ENCODE measurements at places on chromosomes 1 and 21. TPM values are rescaled to one million over a fixed set of nuclear protein-coding genes. Genes with fewer than 3 reads are reported as not detected.
A peak's percentile ranks its signal among the peaks of the same experiment; 100 is the strongest.

Gene MEX3A
- 24.8 TPM for polyA plus RNA-seq

- H3K36me3 ChIP-seq, result no peaks in the 10 kb centered on the region
- H3K4me1 ChIP-seq, result no peaks in the 10 kb centered on the region
- H3K27me3 ChIP-seq, result peaks cover 10% of the 10 kb centered on the region
- H3K4me3 ChIP-seq, result peak overlapping the region; percentile 47
These were observed 832 bp downstream of the PLPPR4 start for GRCh38 chr1:99265124-99265523.

GRCh38 chr1:7430047-7430608 lies 341.0 kb upstream of the VAMP3 start:
- no peaks in the 10 kb centered on the region for H3K36me3 ChIP-seq
- H3K4me1 ChIP-seq, result peaks cover 3% of the 10 kb centered on the region
- no peaks in the 10 kb centered on the region for H3K27me3 ChIP-seq

Gene GNG4
- polyA plus RNA-seq, result not detected

GRCh38 chr21:29372063-29372802 lies 73.5 kb downstream of the BACH1 start:
- H3K36me3 ChIP-seq, result no peaks in the 10 kb centered on the region
- no peak overlapping the region for H3K4me3 ChIP-seq
- H3K27me3 ChIP-seq, result no peaks in the 10 kb centered on the region
- DNase-seq, result peak; percentile 84
- H3K4me1 ChIP-seq, result no peaks in the 10 kb centered on the region

Gene C1QTNF12
- polyA plus RNA-seq, result not detected

Gene REN
- polyA plus RNA-seq, result 3.5 TPM

DNA sequence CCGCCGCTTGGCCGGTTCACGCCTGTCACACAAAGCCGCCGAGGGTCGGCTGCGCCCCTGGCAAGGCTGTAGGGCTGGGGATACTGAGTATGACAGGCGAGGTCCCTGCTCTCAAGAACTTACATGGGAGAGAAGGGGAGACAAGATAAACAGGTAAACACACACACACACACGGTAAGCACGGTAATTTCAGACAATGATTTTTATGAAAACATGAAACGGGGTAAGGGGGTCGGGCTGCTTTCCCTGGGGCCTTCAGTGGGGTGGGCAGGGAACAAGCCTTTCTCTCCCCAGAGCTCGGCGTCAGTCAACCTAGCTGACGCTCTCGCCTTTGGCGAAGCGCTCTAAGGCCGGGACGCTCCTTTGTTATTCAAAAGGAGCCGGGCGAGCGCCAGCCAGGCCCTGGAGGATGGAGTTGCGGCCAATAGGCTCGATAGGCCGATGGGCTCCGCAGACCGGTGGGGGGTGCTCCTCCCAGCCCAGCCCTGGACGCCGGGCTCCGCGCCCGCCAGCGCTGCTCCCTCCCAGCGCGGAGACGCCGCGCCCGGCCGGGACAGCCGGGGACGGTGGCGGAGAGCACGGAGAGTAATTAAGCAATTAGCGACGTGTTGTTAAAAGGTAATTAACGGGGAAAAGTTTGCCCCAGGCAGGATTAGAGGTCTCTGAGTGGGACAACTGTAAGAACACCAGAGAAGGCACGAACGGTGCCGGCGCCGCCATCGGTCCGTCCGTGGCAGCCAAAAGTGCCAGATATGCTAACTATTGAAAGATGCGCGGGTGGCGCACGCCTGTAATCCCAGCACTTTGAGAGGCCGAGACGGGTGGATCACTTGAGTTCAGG lies 950 bp upstream of the INKA2 start:
- peak; percentile 78 for DNase-seq
- H3K4me3 ChIP-seq, result peak overlapping the region; percentile 53
- peak overlapping the region; percentile 79 for H3K27ac ChIP-seq
- H3K4me1 ChIP-seq, result peaks cover 23% of the 10 kb centered on the region
- H3K36me3 ChIP-seq, result no peaks in the 10 kb centered on the region

DNA sequence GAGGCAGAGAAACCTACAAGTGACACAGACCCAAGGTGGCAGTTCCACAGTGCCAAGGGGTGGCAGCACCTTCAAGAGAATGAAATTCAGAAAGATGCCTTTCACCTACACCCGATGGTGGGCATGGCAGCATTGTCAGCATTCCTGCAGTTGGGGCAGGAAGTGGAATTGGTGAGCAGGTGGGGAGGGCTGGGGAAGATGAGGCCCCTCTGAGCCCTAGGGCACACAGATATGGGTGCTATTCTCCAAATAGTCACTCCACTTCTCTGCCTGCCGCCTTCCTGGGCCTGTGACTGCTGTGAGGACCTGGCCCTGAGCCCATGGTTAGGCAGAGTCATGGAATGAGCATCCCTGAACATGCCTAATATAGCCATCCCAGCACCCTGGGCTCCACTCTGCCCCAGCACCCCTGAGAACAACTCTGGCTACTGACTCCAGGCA lies 8.3 kb downstream of the SHISA4 start:
- peak; percentile 29 for DNase-seq
- peaks cover 13% of the 10 kb centered on the region for H3K4me1 ChIP-seq
- H3K27me3 ChIP-seq, result no peaks in the 10 kb centered on the region
- H3K36me3 ChIP-seq, result peaks cover 17% of the 10 kb centered on the region
- H3K27ac ChIP-seq, result peak overlapping the region; percentile 1
- no peak overlapping the region for H3K4me3 ChIP-seq

GRCh38 chr1:34378968-34379856 lies 202.5 kb downstream of the C1orf94 start:
- peaks cover 2% of the 10 kb centered on the region for H3K27me3 ChIP-seq
- peaks cover 4% of the 10 kb centered on the region for H3K4me1 ChIP-seq
- no peaks in the 10 kb centered on the region for H3K36me3 ChIP-seq
- H3K4me3 ChIP-seq, result no peak overlapping the region
- peak; percentile 0 for DNase-seq

- H3K27ac ChIP-seq, result no peak overlapping the region
- H3K36me3 ChIP-seq, result no peaks in the 10 kb centered on the region
- H3K27me3 ChIP-seq, result no peaks in the 10 kb centered on the region
- H3K4me3 ChIP-seq, result no peak overlapping the region
- H3K4me1 ChIP-seq, result peaks cover 11% of the 10 kb centered on the region
These were observed 205.7 kb downstream of the FOXD2 start for GRCh38 chr1:47643306-47644211.

GRCh38 chr1:15436881-15437442 lies 1.3 kb upstream of the CTRC start:
- no peak overlapping the region for H3K4me3 ChIP-seq
- no peak for DNase-seq
- no peak overlapping the region for H3K27ac ChIP-seq
- peaks cover 9% of the 10 kb centered on the region for H3K4me1 ChIP-seq

DNA sequence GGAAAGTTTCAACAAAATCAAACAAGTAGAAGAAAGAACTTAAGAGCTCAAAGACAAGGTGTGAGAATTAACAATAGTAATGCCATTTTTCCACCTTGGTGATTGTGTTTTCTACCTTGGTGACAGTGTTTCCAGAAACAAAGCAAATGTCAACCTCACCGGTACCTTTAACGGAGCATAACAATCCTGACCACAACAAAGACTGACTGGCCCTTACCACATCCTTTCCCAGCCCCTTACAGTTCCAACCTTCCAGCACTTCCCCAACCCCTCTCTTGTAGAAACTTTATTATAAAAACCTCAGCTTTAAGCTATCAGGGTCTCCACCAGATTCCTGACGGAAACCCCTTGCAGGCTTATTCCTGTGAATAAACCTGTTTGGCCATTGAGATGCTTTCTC lies 16.7 kb downstream of the STYXL2 start:
- H3K4me3 ChIP-seq, result no peak overlapping the region
- no peaks in the 10 kb centered on the region for H3K36me3 ChIP-seq
- no peak for DNase-seq
- H3K27ac ChIP-seq, result no peak overlapping the region
- H3K4me1 ChIP-seq, result peaks cover 9% of the 10 kb centered on the region

DNA sequence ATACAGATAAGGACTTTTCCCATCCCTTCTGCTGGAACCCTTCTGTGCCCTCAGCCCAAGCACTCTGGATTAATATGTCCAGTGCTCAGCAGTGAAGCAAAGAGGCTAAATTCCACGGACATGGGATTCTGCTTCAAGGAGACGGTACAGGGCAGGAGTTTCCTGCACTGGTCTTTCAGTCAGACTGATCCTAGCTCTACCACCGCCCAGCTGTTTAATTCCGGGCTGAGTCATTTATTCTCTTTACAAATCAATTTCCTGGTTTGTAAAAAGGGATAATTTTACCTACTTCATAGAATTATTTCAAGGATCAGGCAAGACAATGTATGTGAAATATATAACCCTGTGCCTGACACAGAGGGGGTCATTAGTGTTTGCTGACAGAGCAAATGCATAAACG lies 41.6 kb upstream of the NRDC start:
- no peaks in the 10 kb centered on the region for H3K4me1 ChIP-seq
- no peak for DNase-seq
- no peaks in the 10 kb centered on the region for H3K27me3 ChIP-seq
- no peak overlapping the region for H3K27ac ChIP-seq
- no peaks in the 10 kb centered on the region for H3K36me3 ChIP-seq
- no peak overlapping the region for H3K4me3 ChIP-seq

Gene VPS26C
- 33.6 TPM for polyA plus RNA-seq

DNA sequence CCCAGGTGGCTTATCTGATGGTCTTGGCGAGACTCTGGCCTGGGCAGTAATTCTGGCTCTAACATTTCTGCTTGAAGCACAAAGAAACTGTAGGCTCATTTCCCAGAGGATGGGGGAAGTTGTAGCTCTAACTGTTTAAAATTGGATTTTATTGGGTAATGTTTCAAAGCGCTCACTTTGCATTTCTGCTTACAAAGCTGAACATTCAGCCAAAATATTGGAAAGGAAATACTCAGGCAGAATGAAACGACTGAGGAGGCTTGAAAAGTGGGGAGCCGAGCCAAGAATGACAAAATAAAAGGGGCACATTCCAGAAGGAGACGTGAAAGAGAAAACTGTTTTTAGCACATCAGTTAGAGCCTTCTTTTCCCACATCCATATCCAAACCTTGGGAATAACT lies 202.6 kb downstream of the GRIK1 start:
- H3K4me3 ChIP-seq, result no peak overlapping the region
- H3K27me3 ChIP-seq, result no peaks in the 10 kb centered on the region
- H3K4me1 ChIP-seq, result no peaks in the 10 kb centered on the region
- H3K27ac ChIP-seq, result no peak overlapping the region

Gene RASAL2
- polyA plus RNA-seq, result 13.1 TPM

DNA sequence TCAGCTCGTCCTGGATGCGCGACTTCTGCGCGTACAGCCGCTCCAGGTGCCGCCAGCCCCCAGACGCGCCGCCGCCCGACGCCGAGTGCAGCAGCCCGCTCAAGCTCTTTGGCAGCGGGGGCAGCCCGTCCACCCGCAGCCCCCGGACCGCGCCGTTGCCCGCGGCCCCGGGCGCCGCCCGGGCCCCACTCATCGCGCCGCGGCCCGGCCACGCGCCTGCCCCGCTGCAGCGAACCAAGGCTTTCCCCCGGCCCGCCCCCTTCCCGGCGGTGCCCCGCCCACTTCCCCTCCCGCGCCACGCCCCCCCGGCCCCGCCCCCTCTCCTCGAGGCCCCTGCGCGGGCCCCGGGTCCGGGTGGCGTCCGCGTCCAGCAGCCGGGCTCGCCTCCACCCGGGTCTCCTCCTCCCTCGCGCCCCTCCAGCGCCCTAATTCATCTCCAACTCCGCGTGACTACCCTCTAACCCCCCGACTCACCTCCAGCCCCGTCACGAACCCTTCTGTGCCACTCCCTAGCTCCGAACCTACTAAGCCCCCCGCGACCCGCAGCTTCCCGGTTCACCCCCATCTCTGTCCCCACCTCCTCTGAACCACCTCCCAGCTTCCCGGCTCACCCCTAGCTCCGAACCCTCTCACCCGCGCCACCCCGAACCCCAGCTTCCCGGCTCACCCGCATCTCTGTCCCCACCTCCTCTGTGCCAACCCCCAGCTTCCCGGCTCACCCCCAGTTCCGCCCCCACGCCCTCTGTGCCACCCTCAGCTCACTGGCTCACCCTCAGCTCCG lies at the start of gene FAM89A:
Gene FAM89A (minus strand): TSS at position 236 of the 781 bp plus-strand sequence. CDS start 43 bp downstream, at position 193.
- no peak within 1 kb of the TSS for H3K27ac ChIP-seq
- peaks cover 14% of the 10 kb centered on the region for H3K4me1 ChIP-seq
- DNase-seq, result peak; percentile 60

Gene CR1L
- polyA plus RNA-seq, result not detected

DNA sequence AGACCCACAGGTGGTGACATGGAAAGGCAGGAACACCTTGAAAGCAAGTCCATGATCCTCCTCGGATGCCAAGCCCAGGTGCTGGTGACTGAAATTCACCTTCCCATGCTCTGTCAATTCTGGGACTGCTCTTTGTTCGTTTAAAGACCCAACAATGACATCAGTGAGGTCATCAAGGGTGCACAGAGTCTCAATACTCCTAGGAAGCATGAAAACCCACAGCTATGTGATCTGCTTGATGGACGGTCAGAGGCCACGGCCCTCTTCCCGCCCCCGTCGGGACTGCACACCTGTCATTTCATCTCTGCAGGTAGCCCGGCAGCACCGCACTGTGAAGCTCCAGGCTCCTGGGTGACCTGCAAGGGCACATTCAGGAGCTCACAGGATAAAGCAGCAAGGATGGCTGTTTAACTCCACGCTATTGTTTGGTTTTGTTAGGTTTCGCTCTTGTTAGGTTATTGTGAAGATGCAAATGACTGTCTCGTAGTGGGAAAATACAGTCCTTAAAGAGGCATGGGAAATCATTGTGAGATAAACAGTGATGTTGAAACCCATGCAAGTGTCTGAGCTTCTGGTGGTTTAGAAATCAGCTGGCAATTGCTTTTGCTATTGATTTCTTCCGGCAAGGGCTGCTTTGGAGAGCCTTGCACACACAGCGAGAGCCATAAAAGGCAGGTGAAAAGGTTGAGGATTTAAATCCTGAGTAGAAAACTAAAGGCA lies 124.8 kb upstream of the AJAP1 start:
- H3K4me3 ChIP-seq, result no peak overlapping the region
- no peaks in the 10 kb centered on the region for H3K36me3 ChIP-seq
- DNase-seq, result no peak
- no peak overlapping the region for H3K27ac ChIP-seq
- H3K27me3 ChIP-seq, result no peaks in the 10 kb centered on the region

DNA sequence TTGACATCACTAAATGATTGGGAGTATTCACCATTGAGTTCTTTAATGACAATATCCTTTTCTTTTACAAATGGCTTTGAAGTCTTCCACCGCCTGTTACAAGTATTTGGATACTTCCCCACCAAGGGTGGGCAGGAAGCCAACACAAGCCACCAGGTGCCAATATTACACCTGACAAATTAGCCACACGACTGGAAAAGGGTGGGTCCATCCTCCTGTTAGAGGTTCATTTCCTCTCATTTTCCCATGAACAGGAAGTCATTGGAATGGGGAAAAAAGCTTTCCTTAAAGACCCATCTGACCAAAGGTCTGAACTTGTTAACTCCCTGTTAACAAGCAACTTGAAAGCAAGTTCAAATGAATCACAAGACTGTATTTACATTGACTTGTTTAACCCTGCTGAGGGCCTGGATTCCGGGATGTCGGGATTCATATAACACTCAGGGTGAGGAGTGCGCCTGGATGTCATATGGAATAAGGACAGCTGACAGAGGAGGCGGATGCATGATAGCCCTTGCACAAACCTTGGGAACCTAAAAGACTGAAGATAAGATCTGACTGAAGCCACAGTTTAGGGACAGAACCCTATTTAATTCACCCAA lies 40.5 kb upstream of the PROX1 start:
- no peak for DNase-seq
- H3K4me1 ChIP-seq, result no peaks in the 10 kb centered on the region
- no peaks in the 10 kb centered on the region for H3K27me3 ChIP-seq

- H3K27me3 ChIP-seq, result no peaks in the 10 kb centered on the region
- H3K27ac ChIP-seq, result peak within 1 kb of the TSS; percentile 84
- DNase-seq, result peak; percentile 96
- peaks cover 13% of the 10 kb centered on the region for H3K4me1 ChIP-seq
These were observed at the start of gene LMNA for GRCh38 chr1:156114101-156114918. TSS of gene LMNA (plus strand) at chr1:156114711. CDS start at chr1:156114919, 208 bp downstream.

GRCh38 chr1:167517535-167518330 lies 596 bp downstream of the CD247 start:
- H3K27me3 ChIP-seq, result no peaks in the 10 kb centered on the region
- H3K4me3 ChIP-seq, result no peak overlapping the region
- no peak overlapping the region for H3K27ac ChIP-seq
- no peaks in the 10 kb centered on the region for H3K4me1 ChIP-seq

Data from cardiac muscle cell (in vitro differentiated cells and primary cell).